ENCODE measurements at places on chromosomes 5 and 9.

- no peak for DNase-seq
Measured at GRCh38 chr5:154756868-154757813, 2.0 kb downstream of the LARP1 start.

GRCh38 chr5:121967187-121967586, 5.4 kb downstream of the SRFBP1 start:
- no peak for DNase-seq

GRCh38 chr9:37758747-37759146, 5.1 kb downstream of the TRMT10B start:
- DNase-seq: no peak

- DNase-seq: no peak
Measured at GRCh38 chr5:72298711-72299110, 21.3 kb downstream of the MRPS27 start.

DNA sequence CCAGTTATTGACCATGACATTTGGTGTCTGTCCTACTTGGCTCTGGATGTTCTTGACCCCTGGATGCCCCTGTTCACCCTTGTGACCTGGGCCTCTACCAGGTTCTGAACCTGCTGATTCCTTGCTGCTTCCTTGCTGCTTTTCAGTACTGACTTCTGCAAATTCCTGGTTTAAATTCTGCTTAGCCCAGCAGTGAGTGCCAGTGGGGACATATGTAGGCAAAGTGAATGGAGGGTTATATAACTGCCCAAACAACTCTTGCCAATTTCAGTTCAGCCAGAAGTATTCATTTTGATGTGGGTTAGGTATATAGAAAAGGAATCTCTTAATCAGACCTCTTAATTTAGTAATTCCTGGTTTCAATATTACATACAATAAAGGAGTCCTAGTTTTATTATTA, 220.6 kb downstream of the TAF11L14 start:
- no peak for DNase-seq

DNA sequence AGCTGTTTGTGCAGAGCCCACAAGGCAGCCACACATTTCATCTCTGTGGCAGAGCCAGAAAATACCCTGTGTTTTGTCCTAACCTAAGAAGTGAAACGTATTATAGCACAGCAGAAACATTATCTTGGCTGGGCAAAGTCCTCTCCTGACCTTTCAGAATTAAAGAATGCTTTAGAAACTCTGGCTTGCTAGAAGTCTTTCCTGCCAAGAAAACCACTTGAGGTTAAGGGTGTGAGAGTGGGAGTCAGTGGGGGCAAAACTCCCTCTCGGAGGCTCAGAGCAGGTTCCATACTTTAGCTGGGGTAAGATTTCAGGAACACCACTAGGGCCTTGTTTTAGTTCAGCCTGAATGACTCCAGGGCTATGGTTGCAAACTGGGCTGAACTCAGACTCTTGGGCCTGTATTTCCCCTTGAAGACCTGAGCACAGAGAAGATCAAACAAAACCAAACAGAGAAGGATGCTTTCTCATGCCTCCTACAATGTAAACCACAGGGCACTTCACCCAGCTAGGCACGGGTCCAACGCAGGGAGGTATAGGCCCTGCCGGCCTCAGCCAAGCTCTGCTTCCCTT, 48.0 kb downstream of the ZNF366 start:
- no peak for DNase-seq

DNA sequence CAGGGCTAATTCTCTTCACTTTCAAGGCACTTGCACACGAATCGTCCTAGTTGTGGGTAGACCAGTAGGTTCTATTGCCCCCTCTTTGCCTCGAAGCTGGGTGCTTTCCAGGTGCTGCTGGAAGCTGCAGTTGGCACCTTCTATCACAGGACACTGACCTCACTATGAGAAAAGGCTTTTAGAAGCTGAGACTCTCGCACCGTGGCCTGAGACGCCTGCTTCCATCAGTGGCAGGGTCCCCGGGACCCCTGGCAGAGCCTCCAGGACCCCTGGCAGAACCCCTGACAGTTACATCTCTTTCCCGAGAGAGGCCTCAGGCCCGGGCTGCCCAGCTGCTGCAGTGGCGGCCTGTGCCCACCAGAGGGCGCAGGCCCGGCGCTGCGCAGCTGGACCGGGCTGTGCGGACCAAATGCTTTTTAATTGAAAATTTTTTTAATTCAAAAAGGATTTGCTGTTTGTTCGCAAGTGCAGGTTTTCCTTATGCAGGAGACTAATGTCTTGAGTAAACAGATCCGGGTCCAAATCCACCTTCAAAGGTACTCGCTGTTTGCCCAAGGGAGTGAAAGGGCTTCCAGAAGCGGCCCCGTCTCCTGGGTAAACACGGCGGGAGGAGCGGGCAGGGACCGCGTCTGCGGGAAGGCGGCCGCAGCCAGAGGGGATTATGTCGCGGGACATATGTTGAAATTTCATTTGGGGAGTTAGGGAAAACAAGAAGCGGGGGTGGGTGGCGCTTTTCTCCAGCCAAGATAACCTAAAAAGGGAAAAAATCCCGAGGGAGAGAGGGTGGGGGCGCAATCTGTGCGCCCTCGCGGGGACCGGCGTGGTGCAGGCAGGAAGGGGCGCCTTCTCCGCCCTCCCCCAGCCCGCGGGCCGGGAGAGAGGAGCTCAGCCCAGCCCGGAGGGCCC, 114.5 kb upstream of the LMX1B start:
- no peak for DNase-seq

DNA sequence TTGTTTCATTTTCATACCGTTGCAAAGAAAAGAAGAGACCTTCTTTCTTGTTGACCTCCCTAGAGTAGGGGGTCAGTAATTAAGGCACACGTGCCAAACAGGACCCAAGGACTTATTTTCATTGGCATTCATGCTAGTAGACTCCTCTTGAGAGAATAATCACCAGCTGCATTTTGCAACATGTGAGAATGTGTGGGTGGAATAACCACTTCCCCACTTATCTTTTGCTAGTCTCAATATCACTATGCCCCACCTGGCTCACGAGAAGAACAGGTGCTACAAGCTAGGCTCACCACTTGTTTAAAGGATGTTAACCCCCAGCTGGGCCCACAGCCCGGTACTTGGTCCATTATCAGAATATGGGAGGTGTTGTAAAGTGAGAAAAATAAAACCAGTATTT, 460.7 kb upstream of the MEF2C start:
- no peak for DNase-seq

- no peak for DNase-seq
Measured at GRCh38 chr5:108639366-108639765, 108.3 kb upstream of the FER start.

- no peak for DNase-seq
Measured at GRCh38 chr9:20504930-20505329, 117.4 kb downstream of the MLLT3 start.

DNA sequence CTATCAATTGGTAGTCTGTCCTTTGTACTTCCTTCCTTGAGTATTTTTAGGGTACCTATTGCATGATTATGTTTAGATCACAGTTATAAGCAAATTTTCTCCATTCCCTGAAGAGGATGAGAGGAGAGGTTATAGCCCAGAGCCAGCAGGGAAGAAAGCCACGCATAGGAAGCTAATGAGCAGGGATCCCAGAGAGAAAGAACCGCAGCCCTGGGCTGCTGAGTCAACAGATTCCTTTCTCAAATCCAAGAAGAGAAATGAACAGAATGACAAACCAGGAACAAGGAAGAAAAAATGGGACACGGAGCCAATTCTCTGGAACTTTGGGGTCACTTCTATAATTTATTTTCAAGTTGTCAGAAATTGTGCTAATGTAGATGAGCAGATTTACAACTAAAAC, 284.5 kb downstream of the RFX3 start:
- DNase-seq: no peak

DNA sequence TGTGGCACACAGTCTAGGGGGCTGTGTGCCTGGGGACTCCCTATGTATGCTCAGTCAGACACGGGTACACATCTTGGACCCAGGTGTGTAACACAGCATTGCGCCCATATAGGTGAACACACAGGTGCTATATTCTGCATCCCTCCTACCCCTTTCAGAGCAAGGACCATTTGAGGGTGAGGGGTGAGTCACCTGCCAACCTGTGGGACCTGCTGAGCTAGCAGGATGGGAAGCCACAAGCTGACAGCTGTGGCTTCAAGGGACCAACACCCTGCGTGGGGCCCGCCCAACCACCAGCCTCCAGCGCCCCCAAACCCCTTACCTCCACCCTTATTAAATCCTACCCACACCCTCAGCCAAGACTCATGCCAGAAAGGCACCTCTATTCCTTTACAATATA, 14.6 kb upstream of the AQP7 start:
- no peak for DNase-seq

- no peak for DNase-seq
Measured at GRCh38 chr5:180739958-180740357, at the start of gene OR2Y1. TSS of gene OR2Y1 (minus strand) at chr5:180740058. CDS start at chr5:180740058, 0 bp downstream.

GRCh38 chr9:72396247-72397091, 31.5 kb upstream of the ZFAND5 start:
- DNase-seq: peak; percentile 64

DNA sequence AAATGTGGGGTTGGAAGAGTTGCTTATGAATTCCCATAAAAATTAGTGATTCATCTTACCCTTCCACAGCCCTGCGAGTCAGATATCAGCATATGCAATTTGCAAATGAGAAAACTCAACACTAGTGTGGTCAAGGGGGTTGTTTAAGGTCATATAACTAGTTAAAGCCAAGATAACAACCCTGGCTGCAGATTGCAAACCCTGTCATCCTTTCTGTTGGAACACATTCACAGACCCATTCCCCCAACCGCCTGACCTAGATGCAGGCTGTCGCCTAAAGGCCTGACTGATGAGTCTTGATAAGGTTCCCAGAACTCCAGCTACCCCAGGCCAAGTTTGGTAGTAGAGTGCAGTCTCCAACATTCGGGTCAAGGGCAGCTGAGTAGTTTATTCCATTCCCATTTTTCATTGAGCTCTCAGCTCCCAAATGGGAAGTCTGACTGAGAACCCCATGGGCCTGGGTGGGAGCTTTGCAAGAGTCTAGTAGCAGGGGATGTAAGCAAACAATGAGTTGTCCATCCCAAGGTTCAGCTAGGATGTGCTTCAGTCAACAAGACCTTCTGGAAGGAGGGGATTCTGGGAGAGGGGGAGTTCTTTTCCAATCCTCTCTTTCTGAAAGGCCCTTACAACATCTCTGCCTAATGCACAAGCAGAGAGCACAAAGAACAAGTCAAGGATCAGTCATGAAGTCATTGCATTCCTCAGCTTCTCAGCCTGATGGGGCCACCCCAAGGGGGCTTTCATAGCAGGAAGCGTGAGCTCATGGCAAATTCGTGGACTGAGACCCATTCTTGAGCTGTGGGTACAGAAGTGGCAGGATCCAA, 40.3 kb downstream of the ADAM19 start:
- DNase-seq: no peak

- no peak for DNase-seq
Measured at GRCh38 chr5:142640316-142641005, 45.4 kb downstream of the FGF1 start.

GRCh38 chr5:38692781-38693527, 136.5 kb upstream of the LIFR start:
- peak; percentile 91 for DNase-seq

DNA sequence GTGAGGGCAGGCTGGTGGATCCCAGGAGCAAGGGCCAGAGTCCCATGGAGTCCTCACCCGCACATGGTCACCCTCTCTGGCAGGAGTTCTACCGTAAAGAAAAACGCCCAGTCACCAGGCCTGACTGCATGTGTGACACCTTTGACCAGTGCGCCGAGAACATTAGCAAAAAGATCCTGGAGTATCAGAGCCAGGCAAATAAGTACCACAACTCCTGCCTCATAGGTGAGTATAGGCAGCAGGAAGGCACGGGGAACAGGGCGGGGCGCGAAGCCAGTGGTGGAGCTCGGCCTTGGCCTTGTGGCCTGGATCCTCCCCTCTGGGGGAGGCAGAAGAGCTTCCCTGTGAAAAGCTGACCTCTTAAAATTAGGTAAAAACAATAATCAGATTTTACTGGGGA, 45.4 kb upstream of the TDRD7 start:
- DNase-seq: no peak

GRCh38 chr9:95722141-95722540, 153.3 kb upstream of the ERCC6L2 start:
- peak; percentile 76 for DNase-seq

Data from LNCaP clone FGC (cell line).